ENCODE measurements at places on chromosomes 5 and 9.

DNA sequence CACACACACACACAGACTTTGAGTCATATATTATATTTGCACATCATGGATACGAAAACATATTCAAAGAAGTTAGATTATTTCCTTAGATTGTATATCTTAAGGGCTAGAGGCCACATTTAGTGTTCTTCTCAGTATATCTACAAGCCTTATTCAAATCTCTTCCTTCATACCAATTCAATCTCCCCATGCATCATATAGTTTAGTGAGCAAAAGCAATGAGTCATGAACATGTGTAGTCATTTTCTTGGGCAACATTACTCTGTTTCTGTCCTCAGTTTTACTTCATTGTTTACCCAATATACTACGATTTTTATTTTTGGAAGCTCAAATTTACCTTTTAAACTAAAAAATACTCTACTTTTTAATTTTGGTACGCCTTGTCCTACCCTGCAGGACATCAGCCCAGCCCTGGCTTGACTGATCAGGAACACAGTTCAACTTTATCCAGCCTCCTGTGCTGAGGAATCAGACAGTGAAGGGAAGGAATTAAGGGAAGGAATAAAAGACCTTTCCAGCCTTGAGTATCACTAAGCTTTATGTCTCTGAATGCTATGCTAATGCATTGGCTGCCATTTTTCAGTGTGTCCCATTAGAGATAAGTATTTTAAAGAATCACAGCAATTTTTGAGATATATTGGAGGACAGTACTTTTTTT is 101.7 kb upstream of the FST start:
- no peak for DNase-seq

DNA sequence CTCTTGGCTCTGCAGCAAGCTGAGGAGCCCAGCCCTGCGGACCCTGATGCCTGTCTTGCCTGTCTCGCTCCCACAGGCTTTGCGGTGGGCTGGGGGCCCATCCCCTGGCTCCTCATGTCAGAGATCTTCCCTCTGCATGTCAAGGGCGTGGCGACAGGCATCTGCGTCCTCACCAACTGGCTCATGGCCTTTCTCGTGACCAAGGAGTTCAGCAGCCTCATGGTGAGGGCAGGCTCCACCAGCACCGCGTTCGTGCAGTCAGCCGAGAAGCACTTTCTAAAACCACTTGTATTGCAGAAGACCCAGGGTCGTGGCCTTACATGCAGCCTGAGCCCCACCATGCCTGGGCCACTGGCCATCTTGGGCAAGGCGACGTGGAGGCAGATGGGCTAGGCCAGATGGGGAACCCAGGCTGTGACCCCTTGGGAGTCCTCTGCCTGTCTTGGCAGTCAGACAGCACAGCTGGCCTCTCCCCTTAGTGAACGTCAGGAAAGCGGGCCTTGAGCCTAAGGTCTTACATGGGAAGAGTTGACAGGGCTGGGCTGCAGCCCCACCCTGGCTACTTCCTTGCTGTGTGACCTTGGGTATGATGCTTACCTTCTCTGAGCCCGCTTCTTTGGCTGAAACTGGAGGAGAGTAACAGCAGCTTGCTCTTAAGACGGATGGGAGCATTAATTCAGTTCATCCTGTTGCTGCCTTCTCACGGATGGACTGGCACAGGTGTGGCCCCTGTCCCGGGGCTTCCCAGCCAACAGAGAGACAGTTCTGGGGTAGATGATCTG is 8.6 kb downstream of the SLC2A8 start:
- no peak for DNase-seq

GRCh38 chr9:122988920-122989621 is 44.4 kb upstream of the GPR21 start:
- DNase-seq: no peak

DNA sequence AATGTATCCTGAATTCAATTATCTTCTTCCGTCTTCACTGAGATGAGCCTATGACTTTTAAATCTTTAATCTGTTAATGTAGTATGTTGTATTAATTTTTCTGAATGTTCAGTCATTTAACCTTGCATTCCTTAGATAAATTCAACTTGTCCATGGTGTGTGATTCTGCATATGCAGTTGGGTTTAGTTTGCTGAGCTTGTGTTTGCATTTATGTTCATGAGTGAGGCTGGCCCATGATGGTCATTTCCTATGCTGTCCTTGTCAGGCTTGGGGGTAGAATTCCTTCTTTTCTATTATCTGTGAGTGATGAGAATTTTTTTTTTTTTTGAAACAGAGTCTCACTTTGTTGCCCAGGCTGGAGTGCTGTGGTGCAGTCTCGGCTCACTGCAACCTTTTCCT is 131.8 kb upstream of the COL5A1 start:
- DNase-seq: no peak

DNA sequence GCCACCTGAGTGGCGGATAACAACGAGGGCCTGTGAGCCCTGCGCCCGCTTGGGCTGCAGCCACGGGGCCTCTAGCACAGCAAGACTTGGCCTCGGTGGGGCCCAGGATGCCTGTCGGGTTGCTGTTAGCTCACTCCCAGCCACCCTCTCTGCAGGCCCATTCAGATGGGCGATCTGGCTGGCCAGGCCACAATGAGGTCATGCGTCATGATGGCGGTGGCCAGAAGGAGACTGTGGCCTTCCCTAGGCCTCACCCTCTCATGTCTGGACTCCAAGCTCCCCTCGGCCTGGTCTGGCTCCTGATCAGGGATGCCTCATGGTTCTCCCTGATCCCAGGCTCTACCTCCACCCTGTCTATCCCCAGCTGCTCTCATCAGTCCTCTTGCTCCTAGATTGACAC is 19.0 kb upstream of the TCOF1 start:
- DNase-seq: no peak

GRCh38 chr9:134560206-134560605 is 81.4 kb upstream of the COL5A1 start:
- DNase-seq: no peak

DNA sequence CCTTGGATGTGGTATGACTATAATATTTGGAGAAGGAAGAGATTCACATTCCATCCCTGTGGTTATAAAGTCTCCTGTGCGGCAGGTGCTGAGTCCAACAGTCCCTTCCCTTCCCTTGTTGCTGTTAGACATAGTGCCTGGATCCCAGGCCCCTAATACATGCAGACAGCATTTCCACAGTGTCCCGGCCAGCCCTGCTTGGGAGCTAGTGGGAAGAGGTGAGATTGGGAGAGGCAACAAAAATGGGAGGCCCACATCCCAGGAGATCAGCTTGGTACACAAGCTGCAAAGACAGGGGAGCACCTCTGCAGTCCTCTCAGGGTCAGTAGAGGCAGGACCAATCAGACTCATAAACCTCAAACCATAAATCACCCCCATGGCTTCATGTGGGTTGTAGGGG is 3.3 kb upstream of the NEURL1B start:
- DNase-seq: no peak

- DNase-seq: no peak
Observed at GRCh38 chr9:17772223-17772622, 193.4 kb downstream of the SH3GL2 start.

DNA sequence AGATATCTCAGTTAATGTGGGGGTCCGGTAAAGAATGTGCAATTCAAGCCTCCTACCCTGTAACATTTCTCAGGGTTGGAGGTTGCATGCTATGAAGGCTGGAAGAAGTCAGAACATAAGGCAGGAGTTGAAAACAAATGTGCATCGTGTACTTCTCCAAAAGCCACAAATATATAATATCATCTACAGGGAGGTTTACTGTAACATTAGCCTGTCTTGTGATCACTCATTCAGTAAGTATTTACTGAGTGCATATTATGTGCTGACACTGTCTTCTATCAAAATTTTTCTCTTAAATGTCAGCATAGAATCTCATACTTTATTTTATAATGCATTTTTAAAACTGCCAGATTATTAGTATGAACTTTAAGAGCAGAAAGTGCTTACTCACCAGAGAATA is 105.6 kb upstream of the ZNF366 start:
- DNase-seq: no peak

Data from cardiac muscle cell (in vitro differentiated cells and primary cell).